ENCODE measurements at places on chromosomes 7 and 10. TPM values are rescaled to one million over a fixed set of nuclear protein-coding genes. Genes with fewer than 3 reads are reported as not detected.

Gene SEMA3D
- 0.57 TPM for total RNA-seq

Gene AKR1C8
- not detected for total RNA-seq

Gene CHCHD3
- total RNA-seq: 84.6 TPM

Gene SLC35G1
- 3.3 TPM for total RNA-seq

Gene NME8
- not detected for total RNA-seq

Gene GATA3
- total RNA-seq: 0.29 TPM

Gene LLCFC1
- total RNA-seq: not detected
